Stimulated activated CD4-positive, alpha-beta T cell treated with anti-CD3 and anti-CD28 coated beads, TNF-alpha, amount 100 ng/mL, for 4 hours (primary cell): ENCODE measurements at places on chromosomes 13 and 19.

- no peak for DNase-seq
Measured at GRCh38 chr13:86681223-86681622, 882.0 kb upstream of the SLITRK6 start.

DNA sequence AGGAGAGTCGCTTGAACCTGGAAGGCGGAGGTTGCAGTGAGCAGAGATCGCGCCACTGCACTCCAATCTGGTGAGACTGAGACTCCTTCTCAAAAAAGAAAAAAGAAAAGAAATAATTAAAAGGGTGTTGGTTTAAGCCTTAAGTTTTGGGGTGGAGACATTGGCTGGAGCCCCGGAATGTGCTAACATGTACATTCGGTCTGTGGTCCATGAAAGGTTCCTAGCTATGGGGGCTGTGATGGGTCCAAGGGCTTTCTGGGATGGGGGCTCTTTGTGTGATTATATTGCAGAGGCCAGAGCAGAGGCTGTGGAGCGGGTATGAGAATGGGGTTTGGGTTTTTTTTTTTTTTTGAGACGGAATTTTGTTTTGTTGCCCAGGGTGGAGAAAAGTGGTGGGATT is 14.4 kb downstream of the NFKBID start:
- no peak for DNase-seq

DNA sequence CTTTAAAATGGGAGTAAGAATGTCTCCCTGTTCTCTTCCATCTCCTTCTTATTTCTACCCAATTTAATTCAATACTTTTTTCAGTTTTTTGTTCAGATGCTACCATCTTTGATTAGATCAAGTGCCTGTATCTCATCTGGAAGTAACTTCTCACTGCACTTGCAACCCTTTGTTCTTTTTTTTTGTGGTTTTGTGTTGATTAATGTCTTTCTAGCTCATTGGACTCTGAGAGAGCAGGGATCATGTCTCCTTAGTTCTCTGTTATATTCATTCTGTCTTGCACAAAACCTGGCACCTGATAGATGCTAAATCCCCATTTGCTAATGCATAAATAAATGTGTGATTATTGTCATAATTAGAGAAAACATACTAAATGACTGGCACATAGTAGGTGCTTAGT is 834 bp upstream of the ITGBL1 start:
- no peak for DNase-seq

- DNase-seq = no peak
Measured at GRCh38 chr19:5407356-5407755, 47.9 kb upstream of the ZNRF4 start.

- no peak for DNase-seq
Measured at GRCh38 chr13:97327086-97327485, 105.0 kb downstream of the MBNL2 start.

- DNase-seq = no peak
Measured at GRCh38 chr13:43289470-43290255, 266.3 kb downstream of the DNAJC15 start.

GRCh38 chr19:1161716-1162115 is 12.4 kb downstream of the SBNO2 start:
- DNase-seq = no peak

- DNase-seq = peak; percentile 14
Measured at GRCh38 chr19:50266896-50267295, 62.3 kb downstream of the KCNC3 start.

GRCh38 chr13:59303433-59303832 is 860.3 kb downstream of the DIAPH3 start:
- DNase-seq = no peak

DNA sequence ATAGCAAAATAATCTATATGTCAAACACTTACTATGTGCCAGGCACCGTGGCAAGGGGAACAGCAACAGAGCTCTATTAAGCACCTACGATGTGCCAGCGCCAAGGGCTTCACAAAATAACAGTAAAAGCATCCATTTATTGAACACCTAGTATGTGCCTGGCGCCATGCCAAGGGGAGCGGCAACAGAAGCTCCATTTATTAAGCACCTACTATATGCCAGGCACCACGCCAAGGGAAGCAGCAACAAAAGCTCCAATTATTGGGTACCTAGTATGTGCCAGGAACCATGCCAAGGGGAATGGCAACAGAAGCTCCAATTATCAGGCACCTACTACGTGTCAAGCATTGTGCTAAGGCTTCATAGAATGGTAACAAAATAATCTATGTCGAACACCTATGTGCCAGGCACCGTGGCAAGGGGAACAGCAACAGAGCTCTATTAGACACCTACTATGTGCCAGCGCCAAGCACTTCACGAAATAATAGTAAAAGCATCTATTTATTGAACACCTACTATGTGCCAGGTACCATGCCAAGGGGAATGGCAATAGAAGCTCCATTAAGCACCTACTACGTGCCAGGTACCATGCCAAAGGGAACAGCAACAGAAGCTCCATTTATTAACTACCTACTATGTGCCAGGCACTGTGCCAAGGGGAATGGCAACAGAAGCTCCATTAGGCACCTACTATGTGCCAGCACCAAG is 107.7 kb downstream of the PTPRS start:
- DNase-seq = no peak

DNA sequence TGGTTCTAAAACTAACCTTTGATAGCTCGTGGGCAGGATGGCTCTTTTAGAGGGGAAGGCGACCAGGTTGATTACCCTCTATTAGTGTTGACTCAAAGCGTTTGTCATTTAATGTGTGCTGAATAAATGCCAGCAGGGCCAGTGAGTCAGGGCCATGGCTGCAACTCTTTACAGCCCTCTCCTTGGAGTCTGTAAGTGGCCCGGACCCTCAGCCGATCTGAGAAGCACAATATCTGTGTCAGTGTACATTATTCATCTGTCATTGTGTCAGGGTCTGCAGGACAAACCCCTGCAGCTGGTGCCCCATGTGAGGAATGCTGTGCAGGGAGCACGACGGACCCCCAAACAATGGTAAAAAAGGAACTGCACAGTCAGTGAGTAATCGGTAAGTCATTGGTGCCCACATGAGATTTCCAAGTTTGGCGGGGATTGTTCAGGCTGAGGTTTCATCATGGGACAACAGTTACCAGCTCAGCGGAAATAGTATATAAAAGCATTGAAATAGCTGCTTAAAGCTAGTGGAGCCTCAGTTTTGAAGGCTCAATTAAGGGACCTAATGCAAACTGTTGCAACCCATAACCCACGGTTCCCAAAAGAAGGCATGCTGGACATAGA is 139.1 kb downstream of the ZNF675 start:
- no peak for DNase-seq

DNA sequence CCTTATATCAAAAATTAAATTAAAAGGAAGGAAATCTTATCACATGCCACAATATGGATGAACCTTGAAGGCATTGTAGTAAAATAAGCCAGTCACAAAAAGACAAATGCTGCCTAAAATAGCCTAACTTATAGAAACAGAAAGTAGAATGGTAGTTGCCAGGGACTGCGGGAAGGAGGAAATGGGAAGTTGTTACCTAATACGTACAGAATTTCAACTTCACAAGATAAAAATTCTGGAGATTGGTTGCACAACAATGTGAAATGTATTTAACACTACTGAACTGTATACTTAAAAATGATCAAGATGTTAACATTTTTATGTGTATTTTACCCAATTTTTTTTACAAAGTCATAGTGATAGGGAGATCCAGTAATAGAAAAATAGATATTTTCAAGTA is 10.2 kb upstream of the N4BP2L2 start:
- DNase-seq = no peak

GRCh38 chr13:82294226-82294625 is 1588.0 kb downstream of the SLITRK1 start:
- DNase-seq = no peak

- peak; percentile 18 for DNase-seq
Measured at GRCh38 chr19:6590827-6591319, at the start of gene CD70. CD70 (minus strand) TSS chr19:6591150; CDS start chr19:6591002, 148 bp downstream.
